Stimulated activated CD8-positive, alpha-beta memory T cell treated with anti-CD3 and anti-CD28 coated beads, Interleukin-4, amount 100 ng/mL, for 48 hours (primary cell): ENCODE measurements at places on chromosomes 3 and 15.

DNA sequence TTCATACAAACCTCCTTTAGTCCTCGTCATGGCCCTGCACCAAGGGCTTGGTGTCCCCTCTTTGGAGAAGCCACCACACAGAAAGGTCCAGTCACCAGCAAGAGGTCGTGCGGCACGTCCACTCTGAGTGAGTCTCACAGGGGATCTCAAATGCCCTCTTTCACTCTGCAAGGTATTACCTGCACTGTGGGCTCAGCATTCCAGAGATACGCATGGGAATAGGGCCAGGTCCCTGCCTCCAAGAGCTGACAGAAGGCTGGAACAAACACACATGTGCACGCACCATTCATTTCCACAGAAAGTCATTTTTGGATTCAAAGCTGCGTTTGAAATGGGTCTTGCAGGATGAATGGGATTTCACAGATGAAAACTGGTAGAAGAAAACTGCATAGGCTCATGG, 50.4 kb upstream of the TJP1 start:
- DNase-seq: no peak

DNA sequence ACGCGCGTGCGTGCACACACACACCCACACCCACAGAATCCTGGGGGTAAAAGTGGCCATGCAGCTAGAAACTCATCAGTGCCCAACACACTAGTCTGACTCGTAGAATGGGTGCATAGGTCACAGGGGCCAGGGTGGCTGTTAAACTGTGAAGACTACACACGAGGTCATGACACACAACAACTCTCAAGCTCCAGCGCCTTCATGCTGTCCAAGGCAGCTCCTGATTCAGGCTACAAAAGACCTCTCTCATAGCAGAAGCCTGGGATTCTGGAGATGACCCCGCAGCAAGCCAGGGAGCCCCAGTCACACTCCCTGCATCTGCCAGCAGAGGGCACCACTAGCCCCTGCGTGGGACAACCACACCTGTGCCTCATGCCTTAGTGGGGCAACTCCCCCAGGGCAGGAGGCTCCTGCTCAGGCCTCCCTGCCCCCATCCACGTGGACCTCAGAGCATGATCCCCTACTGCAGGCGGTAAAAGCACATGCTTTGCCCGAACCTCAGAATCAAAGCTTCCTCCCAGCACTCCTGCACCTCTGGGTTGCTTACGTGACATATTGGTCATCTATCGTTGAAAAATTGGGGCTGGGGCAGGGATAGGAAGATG, 93.1 kb downstream of the LRIG1 start:
- DNase-seq: peak; percentile 87

DNA sequence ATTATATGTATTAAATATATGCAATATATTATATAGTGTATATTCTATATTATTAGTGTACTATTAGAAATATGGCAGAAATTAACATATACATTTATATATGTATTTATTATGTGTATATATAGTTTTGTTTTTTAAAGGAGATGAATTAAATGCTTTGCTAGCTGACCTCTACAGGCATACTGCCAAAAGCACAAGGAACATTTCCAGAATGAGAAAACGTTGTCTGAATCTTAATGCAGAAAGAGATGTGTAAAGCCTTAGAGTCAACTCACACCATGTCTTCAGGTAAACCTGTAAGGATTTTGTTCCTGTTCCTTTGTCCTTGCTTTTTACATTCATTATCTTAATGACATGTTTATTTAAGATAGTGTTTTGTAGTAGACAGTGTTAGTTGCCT, 111.9 kb downstream of the ST8SIA2 start:
- no peak for DNase-seq

DNA sequence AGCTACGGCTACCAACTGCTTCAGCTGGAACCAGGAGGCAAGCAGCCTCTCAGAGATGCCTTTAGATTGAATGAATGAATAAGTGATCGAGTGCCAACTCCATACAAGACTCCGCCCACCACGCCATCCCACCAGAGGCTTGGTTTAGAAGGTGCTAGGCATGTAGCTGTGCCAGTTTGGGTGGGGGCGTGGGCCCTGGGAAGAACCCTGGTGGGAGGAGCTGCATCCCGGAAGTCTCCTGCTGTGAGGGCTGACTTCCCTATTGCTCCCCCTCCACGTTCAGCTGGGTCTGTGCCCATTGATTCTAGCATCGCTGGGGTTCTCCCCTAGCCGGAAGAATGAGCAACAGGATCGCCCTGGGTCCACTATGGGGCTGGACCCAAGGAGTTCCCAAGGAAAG, 20.9 kb downstream of the LINGO1 start:
- no peak for DNase-seq

- DNase-seq: no peak
These were observed 164.0 kb upstream of the TBL1XR1 start for GRCh38 chr3:177361081-177361938.

GRCh38 chr3:32481791-32482631, 20.6 kb downstream of the CMTM6 start:
- DNase-seq: no peak

DNA sequence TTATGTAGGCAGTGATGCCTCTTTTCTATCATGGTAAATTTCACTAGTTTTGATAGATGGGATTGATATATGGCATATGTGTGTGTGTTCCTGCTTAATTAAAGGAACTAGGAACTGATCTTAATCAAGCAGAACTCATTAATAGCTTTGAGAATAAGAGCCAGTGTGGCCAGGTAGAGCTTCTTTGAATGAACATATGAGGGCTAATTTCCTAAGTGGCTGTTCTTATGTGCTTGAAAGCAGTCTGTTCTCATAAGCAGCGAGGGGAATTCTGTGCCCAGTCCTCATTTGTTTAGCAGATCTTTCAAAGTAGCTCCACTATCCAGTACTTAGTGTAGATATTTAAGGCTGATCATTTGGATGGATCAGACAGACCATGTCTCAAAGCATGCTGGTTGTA, 164.2 kb downstream of the GABRG3 start:
- DNase-seq: no peak

DNA sequence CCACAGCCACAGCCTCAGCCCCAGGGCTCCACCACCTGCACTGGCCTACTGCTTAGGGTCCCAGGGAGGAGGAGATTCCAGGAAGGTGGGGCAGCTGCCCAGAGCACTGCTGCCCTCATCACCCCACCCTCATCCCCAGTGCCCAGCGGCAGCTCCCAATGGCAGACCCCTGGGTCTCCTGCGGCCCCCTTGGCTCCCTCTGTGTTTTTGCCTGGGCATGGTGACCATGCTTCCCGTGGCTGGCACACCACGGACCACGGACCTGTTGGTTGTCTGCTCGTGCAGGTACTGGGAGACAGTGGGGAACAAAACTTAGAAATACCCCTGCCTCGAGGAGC, 2.7 kb downstream of the CHST13 start:
- no peak for DNase-seq

DNA sequence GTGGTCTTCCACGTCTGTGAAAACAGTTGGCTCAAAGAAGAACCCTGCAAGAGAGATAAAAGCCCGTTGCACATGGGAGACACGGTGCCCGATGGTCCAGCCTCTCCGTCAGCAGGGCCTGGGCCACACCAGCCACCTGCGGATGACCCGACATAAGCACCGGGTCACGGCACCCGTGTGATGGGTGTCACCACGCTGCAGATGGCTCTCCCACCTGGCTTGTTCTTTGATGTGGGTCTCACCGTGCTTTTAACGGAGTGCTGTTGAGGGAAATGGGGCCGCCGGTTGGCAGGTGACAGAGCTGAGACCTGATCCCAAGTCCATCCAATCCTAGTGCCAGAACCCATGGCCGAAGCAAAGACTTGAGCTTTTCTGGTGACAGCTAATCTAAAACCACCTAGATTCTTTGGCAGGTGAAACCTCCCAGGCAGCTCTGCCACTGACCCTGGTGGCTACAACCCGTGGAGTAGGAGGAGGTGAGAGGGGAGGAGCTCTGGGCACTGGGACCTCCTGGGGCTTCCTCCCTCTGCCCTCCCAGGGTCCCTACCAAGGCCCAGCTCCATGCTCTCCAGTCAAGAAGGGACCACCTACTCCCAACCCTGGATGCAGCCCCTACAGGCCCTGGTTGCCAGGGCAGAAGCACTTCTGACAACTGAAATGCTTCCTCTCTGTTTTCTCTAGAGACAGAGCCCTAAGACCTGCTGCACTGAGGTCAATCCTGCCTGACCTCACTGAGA, 23.4 kb upstream of the SLC41A3 start:
- DNase-seq: no peak

- DNase-seq: no peak
These were observed 10.8 kb upstream of the ANPEP start for GRCh38 chr15:89825271-89825940.

- DNase-seq: no peak
These were observed 25.6 kb downstream of the SSUH2 start for GRCh38 chr3:8618950-8619349.

DNA sequence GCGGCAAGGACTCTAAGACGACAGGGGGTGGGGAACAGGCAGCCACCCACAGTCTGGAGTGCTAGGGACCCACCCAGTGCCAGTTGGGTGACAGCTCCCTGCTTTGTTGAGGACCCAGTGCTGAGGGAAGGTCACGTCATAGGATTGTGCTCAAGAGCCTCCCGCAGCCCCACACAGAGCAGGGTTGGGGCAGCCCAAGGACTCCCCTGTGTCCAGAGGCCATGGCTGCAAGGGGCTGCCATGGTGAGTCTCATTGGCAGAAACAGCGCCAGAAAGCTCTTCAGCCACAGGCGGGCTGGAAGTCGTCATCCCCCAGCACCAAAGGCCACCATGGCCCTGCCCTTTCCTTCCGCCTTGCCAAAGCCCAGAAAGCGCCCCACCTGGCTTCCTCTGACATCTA, 37.0 kb upstream of the PLXNA1 start:
- no peak for DNase-seq

DNA sequence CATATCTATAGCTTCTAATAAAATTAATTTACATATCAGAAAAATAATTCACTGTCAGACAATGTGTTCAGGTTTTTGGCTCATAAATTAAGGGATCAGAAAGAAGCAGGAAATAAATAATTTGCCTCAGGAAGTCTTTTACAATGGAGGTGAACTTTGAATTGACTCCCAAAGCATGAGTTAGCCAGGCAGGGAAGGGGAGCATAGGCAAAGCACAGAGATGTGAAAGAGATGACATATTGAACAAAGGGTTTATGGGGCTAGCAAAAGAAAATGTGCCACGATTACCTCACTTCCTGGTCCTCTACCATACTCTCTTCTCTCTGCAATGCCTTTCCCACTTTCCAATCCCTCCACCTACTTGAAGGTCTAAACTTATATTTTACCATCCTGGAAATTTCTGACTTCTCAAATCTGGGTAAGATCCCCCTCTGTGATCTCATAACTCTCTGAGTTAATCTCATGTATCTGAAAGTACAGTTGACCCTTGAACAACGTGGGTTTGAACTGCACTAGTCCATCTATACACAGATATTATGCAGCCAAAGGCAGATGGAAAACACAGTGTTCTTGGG, 4.1 kb upstream of the HEXA start:
- DNase-seq: no peak

DNA sequence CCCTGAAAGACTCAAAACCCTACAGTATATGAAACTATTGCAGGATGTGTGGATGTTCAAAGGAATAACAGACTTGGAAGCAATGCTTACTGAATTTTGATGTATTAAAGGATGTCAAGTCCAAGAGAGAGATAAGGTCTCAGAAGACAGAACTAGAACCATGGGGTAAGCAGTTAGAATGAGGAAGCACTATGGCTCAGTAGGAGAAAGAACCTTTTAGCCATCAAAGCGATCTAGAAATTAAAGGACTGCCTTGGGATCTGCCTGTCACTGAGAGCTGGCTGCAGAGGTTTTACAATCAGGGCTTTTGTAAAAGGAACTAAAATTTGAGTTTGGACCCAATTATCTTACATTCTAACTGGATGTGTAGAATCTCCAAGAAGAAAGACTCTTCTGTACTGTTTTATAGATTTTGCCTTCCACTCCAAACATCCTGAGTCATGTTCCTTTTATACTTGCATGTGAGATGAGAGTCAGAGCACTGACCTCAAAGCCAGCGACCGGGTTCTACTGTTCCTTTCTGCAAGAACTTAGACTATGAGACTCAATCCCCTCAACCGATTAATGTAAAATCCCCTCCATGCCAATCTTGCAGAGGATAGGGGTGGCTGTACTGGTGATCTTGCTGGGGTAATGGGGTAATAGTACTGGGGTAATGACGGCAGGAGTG, 412.3 kb upstream of the TPRG1 start:
- no peak for DNase-seq

- DNase-seq: no peak
These were observed 45.3 kb upstream of the RYK start for GRCh38 chr3:134295930-134296329.

DNA sequence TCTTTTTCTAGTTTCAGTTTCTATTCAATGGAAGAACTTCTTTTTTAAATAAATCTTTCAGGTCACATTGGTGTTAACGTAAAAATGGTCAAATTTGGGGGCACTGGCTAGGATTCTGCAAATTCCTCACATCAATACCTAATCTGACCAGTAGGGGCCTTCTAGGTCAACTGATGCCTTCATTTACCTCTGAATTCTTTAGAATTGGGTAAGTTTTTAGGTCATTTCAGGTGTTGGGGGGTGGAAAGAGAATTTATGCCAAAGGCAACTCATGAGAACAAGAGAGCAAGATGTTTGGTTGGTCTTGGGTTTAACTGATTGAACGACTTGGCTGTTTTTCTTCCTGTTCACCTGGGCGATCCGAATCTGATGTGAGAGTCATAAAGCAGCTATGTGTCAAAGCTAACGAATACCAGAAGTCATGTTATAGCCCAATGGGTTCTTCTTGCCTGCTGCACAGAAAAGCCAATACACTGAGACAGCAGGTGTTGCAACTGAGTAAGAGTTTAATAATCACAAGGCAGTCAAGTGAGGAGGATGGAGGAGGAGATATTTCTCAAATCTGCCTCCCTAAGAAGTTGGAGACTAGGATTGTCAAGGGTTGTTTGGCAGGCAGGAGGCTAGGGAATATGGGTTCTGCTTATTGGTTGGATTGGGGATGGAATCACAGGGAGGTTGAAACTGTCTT, 15.3 kb downstream of the LRRC49 start:
- DNase-seq: no peak

DNA sequence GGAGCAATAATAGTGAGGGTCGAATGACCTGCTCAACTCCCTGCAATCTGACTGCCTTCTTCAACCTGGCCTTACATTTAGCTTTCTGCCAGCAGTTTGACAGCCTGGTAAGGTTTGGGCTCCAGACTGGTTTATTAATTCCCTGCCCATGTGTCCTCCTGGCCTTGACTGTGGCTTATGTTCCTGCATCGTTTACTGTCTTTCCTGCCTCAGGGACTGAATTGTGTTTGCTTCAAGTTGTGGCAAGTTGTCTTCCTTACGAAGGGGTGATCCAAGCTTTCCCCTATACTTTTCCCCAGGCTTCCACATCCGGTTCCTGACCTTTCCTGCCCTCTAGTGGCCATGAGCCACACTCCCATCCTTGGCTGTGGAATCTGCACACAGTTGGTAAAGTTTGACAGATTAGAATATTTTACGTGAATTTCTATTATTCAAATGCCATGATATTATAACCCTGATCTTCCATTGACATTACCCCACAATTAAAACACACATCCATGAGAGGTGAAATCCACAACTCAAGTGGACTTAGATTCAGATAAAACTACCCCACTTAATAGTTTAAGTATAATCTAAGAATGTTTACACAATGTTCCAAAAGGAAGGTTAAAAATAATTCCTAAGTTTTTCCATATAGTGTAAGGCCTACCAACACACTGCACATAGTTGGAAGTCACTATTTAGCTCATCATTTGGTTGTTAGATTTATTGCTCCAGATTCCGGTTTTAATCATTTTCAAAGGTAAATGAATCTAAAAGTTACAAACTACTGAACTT, 95.7 kb downstream of the NEDD4 start:
- peak; percentile 30 for DNase-seq

GRCh38 chr3:115160295-115160694, 13.2 kb upstream of the ZBTB20 start:
- DNase-seq: no peak
